HuH-7.5 (cell line): ENCODE measurements at places on chromosomes 6 and 20.
A peak's percentile ranks its signal among the peaks of the same experiment; 100 is the strongest.

GRCh38 chr6:55208478-55209458 is 34.5 kb downstream of the HCRTR2 start:
- DNase-seq = no peak

GRCh38 chr6:37705239-37706051 is 7.8 kb upstream of the MDGA1 start:
- no peak for DNase-seq

GRCh38 chr20:46356195-46357029 is 48.1 kb upstream of the CDH22 start:
- no peak for DNase-seq

- no peak for DNase-seq
These were observed 27.6 kb upstream of the CGA start for GRCh38 chr6:87122477-87122876.

DNA sequence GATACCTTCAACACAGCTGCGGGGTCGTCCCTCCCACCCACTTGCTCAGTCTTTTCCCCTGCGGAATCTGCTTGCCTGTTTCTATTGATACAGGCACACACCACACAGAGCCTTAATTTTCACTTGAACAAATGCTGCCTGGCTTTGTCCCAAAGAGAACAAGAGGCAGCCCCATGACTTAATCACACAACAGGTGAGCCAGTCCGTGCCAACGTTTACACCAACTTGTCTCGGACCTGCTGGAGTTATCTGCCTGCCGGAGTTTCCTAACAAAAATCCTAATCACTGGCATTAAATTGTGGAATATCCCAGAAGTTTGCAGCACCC is 186.8 kb upstream of the RREB1 start:
- DNase-seq = no peak

DNA sequence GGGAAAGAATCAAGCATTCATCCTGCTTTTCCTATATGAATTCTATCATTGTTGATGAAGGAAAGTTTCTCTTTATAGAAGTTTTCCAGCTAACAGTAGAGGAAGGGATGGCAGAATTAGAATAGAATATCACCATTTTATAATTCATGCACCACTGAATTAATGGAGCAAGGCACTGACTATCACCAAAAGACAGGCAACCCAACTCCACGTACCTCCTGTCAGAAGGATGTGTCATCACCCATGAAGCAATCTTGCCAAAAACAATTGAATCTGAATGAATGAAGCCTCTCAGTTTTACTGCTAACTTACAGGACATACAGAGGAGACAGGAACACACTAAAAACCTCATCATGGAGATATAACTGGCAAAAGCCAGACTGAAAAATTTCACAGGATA is 122.4 kb downstream of the NFATC2 start:
- no peak for DNase-seq

- DNase-seq = no peak
These were observed 111.2 kb downstream of the SCML4 start for GRCh38 chr6:107712665-107713551.

DNA sequence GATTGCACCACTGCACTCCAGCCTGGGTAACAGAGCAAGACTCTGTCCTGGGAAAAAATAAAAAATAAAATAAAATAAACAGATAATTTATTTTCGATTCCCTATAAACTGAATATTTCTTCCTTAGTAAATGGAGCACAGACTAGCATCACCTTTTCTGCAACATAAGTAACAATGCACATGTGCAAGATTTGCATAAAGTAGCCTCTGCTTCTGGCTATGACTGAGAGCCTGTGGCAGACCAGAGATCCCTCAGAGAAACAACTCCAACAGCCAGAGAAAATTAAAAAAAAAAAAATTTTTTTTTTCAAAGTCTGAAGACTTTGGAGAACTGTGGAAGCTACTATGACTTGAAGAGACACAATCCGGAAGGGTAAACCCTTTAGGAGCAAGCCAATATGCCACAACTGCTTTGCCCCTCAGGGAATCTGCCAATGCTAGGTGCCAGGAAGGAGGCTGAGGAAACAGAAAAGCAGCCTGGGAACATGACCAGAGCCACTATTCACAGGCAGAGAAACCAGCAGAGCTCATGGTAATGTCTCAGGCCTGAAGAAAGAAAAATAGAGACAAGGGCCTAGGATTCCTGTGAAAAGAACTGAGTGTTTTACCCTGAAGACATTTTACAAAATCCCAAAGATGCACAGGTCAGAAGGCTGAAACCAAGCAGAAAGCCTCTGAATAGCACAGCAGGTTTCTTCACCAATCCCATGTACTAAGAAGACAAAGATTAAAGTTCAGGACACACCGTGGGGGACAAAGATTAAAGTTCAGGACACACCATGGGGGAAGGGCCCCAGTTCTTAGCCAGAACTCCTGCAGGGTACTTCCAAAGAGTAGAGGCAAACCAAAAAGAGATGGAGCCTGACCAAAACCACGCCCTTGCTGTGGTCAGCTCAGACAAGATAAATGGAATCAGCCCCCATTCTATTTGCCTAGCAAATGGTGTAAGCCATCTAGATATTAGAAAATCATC is 25.8 kb downstream of the B4GALT5 start:
- DNase-seq = no peak

DNA sequence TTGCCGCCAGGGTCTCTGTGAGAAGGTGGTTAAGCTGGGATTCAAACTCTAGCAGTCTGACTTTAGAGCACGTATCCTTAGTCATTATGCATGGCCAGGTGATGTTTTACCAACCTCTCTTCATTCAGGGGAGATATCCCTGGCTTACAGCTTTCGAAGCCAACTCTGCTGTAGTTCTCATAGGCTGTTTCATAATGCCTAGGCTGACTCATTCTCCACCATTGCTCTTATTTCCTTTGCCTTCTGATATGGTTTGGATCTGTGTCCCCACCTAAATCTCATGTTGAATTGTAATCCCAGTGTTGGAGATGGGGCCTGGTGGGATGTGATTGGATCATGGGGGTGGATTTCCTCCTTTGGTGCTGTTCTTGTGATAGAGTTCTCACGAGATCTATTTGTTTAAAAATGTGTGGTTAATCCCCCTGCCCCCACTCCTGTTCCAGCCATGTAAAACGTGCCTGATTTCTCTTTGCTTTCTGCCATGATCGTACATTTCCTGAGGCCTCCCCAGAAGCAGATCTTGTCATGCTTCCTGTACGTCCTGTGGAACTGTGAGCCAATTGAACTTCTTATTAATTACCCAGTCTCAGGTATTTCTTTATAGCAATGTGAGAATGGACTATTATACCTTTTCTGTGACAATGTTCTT is 94.6 kb upstream of the MAN1A1 start:
- DNase-seq = no peak

DNA sequence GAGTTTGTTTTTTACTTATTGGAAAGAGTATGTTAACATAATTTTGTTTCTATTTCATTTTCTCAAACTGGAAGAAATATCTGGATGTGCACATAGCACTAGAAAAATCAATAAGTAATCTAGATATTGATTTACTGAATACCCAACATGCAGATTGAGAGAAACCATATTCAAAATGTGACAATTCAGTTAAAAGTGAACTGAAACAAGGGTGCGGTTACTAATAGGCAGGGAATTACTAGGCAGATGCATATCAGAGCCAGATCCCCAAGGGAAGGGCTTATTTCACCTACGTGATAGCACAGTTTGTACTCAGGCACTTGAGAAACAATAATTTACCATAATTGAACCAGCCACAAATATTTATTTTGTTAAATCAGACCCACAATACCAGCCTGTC is 493.1 kb upstream of the FLRT3 start:
- DNase-seq = no peak

DNA sequence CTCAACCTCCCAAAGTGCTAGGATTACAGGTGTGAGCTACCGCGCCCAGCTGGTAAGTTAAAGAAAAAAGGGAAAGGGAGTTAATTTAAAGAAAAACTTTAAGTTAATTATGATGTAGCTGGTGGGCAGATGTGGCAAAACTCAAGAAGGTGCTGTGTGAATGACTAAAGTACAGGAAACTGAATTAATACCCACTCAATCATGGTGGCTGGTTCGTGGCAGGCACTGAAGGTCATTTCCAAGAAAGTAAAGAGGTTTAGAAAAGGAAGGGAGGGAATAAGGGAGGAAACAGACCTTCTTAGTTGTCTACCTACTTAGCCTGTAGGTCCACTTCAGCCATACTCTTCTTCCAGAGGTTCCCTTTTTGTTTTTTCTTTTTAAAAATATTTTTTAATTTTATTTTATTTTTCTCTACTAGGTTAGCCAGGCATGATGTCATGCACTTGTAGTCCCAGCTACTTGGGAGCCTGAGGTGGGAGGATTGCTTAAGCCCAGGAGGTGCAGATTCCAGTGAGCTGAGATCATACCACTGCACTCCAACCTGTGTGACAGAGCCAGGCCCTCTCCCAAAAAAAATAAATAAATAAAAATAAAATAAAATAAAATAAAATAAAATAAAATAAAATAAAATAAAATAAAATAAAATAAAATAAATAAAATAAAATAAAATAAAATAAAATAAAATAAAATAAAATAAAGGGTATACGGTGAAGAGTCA is 11.9 kb upstream of the TGM3 start:
- DNase-seq = no peak

DNA sequence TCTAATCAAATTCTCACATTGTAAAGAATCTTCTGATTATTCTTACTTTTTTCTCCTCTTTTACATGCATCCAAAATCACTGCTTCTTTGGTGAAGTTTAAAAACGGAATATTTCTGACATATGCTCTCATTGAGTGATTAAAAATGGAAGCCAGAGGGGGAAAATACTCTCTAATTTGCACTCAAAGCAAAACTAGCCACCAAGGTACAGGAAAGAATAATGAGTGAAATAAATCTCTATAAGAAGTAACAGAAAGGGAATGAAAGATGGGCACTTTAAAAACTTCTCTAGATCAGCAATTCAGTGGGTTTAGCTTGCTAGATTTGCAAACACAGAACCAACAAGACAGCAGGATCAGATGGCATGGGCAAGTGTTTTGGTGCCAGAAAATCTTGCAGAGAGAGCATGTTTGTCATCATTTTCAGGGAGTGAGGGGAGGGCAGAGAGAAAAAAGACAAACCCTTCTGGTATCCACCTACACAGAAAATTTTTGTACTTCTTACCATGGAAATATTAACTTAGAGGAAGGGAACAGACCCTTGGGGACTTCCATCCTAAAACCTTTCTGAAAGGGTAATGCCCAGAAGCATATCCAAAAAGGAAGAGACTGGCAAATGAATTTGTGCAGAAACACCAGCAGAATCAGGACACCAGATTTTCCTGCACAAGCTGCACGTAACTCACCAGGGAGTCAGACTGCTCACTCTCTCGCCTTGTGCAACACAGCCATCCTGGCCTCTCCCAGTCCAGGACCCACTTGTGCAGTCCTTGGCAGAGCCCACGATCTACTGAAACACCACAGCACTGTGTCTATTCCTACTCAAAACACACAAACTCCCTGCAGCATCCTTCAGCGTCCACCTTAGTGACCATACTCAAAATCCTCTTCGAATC is 270.2 kb upstream of the PRDM1 start:
- no peak for DNase-seq

DNA sequence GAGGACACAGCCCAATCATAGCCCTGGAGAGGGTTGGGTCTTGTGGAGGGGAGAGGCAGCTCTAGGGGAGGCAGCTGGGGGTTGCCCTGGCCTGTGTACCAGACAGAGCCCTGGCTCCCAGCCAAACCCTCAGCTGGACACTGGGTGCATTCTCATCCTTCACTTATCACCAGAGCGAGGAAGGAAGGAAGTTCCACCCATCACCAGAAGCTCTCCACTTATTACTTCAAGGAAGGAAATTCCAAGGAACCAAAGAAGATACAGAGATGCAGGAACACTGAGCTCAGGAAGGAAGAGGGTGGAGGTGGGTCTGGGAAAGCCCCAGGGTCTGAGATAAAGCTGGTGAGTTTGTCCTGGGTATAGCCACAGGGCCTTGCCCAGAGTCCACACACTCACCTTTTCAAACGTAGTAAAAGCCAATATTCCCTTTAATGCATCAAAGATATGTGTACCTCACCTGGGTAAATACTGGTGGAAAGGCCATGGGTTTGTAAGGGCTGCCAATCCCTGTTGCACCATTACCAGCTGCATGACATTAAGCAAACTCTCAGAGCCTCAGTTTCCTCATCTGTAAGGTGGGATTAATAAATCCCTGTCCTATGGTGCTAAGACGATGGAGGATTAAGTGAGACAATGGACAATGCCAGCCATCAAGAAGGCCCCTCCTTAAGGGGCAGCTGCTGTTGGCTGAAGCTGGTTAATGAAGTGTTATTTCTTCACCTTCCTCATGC is 109.7 kb upstream of the NAA20 start:
- DNase-seq = no peak

DNA sequence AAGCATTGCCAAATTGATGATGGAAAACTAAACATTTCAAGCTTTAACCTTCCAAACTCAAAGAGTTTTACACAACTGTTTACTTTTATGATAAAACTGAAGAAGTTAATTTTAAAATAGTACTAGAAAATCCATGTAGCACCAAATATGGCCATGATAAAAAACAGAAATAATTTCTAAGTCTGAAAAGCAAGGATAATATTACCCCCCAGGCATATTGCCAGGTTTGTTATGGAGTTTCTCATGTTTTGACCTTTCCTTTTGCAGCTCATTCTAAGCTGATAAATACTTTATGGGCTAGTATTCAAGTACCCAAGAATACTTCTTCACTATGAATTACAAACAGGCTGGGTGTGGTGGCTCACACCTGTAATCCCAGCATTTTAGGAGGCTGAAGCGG is 209.9 kb upstream of the ZFP64 start:
- DNase-seq = no peak

- DNase-seq = no peak
These were observed 132.4 kb downstream of the MACROD2 start for GRCh38 chr20:14127514-14128223.

DNA sequence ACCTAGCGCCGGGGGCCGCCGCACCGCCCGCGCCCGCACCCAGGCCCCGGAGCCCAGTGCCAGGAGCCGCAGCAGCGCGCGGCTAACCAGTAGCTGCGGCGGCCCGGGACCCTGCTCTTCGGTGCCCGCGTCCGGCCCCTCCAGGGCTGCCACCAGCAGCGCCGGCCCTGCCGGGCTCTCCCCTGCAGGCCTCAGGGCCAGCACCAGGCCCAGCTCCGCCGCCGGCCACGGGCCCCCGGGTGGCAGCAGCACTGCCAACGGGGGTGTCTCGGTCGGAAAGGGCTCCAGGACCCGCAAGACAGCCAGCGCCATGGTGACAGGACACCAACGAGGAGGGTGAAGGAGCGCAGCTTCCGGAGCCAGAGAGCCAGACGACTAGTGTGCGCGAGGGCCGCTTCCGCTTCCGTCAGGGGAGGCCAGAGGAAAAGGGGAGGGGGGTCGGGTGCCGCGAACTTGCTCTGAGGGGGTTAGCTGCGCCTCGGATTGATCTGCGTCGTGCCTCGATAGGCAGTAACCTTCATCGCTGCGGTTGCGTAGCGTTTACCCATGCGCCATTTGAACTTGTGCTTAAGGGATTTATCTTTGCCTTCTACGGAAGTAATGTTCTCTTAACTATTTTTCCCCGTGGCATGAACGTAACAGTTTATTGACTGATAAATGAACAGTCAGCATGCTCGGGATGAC is at the start of gene PEX6:
TSS of gene PEX6 (minus strand) at position 343 of the 684 bp plus-strand sequence. CDS start at position 312, 31 bp downstream.
- DNase-seq = peak; percentile 75

DNA sequence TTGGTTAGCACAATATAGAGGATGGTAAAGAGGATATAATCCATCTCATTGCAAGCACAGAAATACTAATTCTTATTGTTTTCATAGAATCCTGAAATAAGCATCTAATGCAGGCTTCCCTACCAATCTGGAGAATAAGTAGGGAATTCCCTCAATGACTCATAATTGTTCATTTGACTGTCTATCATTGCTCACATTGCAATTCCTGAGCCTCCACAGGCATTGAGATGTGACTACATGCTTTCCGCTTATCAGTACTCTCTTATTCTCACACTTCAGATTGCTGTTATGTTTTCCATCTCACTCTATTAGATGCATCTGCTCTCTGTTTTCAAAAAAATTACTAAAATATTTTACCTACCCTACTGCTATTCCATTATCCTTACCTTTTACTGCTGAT is 216.2 kb upstream of the PRSS16 start:
- no peak for DNase-seq
